ENCODE measurements at places on chromosomes 6 and 20.

DNA sequence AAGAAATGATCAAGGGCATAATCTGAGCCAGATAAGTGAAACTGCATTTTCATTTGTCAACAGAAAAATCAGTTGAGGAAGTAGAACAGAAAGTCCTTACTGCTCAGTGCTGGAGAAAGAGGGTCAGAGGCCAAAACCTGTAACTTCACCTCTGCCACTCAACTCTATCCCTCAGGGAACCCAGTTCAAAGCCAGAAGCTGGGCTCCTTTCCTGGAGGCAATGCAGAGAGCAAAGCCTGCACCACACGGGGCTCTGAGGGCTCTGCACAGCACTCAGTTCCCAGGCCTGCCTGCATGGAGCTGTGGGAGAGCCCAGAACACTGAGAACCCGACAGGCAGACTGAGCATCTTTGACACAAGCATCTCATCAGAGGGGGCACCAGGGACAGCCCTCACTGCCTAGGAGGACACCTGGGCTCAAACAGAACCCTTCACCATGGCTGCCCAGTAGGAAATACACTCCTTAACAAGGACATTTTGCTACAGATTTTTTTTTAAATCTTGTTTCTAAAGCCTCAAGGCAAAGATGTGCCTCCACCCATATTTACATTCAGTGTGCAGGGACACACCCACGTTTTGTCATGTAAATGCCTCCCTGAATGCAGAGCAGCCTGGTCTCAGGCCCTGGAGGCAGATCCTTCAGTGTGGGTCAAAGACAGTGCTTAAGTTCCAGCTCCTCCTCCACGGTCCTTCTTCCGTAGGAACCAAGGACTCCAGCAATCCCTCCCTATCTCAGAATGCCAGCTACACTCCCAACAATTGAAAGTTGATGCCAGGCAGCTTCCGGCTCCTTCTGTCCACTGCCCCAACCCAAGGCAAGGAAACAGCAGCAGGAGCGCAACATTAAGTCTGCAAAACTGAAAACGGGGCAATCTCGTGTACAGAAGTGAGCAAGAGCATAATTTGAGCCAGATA is 6.6 kb downstream of the RNASET2 start:
- DNase-seq = no peak

DNA sequence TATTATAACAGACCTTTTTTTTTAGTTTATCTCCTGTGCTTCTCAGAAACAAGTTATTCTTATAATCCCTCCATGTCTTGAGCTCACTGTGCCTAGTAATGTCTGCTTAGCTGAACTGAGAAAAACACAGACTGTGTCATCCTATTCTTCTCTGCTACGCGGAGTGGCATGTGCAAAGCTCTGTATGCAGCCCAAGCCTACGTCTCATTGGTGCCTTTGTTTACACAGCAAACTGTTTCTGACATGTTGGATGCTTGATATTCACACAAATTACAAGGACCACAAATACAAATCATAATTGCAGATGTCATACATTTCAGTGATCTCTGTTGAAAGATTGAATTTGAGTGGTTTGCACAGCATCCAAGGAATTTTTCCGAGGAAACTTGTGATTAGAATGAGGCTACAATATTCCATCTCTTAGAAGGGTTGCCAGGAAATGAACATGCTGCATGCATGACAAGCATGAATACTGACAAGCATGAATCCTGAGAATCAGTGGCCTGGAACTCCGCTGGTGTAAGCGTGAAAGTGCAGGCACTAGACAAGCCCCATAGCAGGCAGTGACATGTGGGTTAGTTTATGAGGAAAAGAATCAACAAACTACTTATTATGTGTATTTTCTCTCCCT is 128.4 kb upstream of the SGK1 start:
- DNase-seq = no peak

- DNase-seq = no peak
Observed at GRCh38 chr6:118892355-118892991, 1.5 kb upstream of the ASF1A start.

DNA sequence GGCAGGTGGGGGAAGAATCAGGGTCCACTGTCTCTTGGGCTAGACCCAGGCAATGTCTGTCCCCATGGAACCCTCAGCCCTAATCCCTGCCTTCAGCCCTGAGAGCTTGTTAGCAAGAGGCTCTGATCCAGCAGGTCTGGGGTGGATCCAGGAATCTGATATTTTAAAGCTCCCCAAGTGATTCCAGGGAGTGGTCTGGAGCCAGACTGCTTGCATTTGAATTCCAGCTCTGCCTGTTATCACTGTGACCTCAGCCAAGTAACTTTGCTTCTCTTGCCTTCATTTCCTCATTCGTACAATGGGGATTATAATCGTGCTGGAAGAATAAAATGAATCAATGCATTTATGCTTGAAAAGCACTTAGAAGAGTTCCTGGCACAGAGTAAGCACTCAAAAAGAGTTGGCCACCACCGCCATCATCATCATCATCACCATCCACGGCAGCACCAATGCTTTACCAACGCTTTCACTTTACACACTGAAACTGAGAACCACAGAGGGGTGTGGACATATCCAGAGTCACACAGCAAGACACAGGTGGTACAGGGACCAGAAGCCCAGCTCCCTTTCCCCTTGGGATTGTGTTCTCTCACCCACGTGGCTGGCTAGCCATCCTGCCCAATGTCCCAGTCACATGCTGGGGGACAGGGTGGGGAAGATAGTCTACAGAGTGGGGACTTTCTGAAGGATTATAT is 75.7 kb upstream of the RALY start:
- no peak for DNase-seq

DNA sequence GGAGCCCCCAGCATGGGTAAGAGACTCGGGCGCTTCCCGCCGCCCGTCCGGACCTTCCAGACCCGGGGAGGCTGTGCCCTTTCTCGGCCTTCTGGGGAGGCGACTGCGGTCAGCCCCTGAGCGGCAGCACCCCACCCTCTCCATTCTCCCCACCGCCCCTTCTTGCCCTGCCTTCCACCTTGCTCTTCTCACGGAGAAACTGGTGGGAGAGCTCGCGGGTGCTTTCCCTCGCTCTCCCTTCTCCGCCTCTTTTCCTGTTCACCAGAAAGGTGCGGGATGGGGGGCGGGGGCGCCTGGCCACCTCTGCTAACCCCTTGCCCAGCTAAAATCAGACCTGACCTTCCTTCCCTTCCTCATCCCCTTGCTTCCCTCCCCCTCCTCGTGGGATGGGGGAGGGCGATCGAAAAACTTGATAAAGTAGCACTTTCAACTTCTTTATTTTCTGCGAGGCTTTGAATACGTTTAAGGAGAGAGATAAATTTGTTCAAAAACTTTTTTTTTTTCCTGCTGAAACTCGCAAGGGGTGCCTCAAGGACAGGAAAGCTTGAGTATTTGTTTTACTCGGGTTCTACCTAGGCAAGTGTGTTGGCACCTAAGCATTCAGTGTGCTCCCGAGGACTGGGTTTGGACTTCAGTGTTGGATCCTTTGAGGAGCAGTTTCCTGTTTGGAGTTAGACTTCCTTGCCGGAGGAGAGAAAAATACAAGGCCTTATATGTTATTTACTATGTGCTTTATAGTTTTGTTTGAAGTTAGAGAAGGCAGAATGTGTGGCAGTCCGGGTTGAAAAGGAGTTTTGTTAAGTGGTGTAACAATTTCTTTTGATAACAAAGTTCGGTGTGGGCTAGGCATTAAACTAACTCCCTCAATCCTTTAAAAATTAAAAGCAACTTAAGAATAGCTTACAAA is 897 bp downstream of the CD2AP start:
- DNase-seq = no peak
